ENCODE measurements at places on chromosomes 12 and 14.

- DNase-seq = no peak
These were observed 59.1 kb upstream of the TMEM263 start for GRCh38 chr12:106896603-106897002.

DNA sequence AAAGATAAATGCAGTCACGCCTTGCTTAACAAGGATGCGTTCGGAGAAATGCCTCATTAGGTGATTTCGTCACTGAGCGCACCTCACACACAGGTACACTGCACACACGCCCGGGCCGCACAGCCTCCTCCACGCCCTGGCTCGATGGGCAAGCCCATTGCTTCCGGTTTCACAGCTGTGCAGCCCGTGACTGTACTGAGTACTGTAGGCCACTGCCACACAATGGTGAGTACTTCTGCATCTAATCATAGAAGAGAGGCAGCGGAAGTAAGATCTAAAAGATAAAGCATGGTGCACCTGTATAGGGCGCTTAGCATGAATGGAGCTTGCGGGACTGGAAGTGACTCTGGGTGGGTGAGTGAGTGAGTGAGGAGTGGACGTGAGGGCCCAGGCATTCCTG lies 4.3 kb downstream of the RIMBP2 start:
- no peak for DNase-seq

GRCh38 chr12:113893221-113893620 lies 72.9 kb downstream of the RBM19 start:
- DNase-seq = no peak

DNA sequence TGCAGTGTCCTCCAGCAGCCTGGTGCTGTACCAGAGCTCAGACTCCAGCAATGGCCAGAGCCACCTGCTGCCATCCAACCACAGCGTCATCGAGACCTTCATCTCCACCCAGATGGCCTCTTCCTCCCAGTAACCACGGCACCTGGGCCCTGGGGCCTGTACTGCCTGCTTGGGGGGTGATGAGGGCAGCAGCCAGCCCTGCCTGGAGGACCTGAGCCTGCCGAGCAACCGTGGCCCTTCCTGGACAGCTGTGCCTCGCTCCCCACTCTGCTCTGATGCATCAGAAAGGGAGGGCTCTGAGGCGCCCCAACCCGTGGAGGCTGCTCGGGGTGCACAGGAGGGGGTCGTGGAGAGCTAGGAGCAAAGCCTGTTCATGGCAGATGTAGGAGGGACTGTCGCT lies 15.2 kb downstream of the C12orf43 start:
- no peak for DNase-seq

GRCh38 chr14:69999261-69999674 lies 120.1 kb downstream of the SMOC1 start:
- peak; percentile 74 for DNase-seq

GRCh38 chr14:103562179-103562428 lies 353 bp downstream of the BAG5 start:
- no peak for DNase-seq

DNA sequence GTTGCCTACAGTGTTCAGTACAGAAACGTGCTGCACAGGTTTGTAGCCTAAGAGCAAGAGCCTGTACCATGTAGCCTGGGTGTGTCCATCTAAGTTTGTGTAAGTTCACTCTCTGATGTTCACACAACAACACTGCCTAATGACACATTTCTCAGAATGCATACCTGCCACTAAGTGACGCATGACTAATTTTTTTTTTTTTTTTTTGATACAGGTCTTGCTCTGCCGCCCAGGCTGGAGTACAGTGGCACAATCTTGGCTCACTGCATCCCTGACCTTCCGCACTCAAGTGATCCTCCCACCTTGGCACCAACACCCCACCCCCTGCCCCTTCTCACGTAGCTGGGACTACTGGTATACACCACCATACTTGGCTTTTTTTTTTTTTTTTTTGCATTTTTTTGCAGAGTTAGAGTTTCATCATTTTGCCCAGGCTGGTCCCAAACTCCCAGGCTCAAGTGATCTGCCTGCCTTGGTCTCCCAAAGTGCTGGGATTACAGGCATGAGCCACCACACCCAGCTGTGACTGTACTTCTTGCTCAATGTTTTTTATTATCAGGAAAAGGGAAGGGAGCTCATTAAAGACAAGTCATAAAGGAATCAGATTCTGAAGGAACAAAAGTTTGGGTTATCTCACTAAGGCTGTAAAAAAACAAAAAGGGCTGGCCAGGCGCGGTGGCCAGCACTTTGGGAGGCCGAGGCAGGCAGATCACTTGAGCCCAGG lies 10.0 kb upstream of the CDC42BPB start:
- no peak for DNase-seq

DNA sequence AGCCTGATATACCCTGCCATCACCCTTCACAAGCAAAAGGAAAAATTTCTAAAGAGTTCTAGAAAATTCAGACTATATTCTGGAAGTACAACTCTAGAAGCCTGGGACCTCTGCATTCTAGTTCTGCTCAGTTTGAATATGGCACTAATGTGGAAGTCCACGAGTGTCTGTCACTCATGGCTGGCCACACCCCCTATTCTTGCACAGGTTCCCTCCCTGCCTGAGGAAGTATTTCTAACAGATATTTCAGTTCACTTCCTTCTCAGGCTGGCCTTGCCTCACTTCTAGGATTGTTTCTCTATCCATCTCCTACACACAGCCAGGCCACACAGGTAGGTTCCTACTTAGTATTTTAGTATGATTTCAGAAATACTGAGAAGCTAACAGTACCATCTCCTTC lies 67.4 kb downstream of the PHLDA1 start:
- DNase-seq = no peak

DNA sequence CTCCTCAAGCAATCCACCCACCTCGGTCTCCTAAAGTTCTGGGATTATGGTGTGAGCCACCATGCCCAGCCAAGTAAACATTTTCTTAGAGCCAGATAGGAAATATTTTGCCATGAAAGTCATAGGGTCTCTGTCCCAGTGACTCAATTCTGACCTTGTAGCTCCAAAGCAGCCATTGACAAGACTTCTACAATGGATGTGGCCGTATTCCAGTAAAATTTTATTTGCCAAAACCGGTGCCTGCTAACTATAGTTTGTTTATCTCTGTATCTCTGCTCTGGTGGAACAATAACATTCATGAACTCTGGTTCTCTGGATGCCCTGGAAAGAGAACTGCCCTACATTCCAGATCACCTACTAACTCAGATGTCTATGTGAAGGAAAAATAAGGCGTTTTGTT lies 54.6 kb upstream of the USP44 start:
- no peak for DNase-seq

DNA sequence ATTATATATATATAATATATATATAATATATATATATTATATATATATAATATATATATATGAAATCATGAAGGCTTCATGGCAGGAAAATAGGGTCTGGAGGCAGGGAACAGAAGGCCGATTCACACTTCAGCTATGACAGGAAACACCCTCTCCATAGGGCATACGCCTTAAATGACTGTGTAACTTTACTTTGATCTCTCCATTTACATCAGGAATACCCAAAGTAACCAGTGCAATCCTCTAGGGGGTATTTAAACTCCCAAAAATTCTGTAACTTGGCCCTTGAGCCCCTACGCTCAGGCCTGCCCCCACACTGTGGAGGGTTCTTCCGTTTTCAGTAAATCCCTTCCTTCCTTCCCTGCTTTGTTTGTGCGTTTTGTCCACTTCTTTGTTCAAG lies 40.4 kb upstream of the PPP2R5C start:
- no peak for DNase-seq

GRCh38 chr14:68573722-68574121 lies 219.1 kb downstream of the ZFP36L1 start:
- no peak for DNase-seq

DNA sequence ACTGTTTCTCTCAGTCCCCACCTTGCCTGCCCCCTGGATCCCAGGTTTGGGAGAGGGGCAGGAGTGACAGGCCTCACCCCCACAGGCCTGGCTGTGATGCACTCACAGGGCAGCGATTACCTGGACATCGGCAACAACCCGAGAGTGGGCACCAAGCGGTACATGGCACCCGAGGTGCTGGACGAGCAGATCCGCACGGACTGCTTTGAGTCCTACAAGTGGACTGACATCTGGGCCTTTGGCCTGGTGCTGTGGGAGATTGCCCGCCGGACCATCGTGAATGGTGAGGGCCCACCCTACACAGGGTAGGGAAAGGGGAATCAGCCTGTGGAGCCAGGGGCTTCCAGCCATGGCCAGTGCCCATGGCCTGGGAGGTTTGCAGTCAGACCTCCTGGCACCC lies 8.6 kb downstream of the ACVRL1 start:
- no peak for DNase-seq

GRCh38 chr12:8644345-8645248 lies 18.0 kb downstream of the MFAP5 start:
- no peak for DNase-seq

DNA sequence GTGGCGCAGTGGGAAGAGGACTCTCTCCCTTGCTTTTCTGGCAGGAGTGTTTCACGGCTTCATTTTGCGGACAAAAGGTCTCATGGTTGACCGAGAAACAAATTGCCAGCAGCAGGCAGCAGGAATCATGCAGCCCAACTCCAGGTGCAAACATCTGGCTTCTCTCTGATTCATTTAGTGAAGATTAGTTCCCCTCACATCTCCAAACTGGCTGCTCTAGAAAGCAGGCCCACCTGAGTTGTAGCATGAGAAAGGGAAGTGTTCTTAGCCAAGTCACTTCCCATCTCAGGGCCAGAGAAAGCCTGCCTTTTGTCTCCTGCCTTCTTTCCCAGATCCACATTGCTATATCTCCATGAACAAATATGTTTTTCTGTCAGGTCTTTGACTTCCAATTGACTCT lies 120.8 kb upstream of the CCDC196 start:
- no peak for DNase-seq

- no peak for DNase-seq
These were observed 31.6 kb upstream of the RIN3 start for GRCh38 chr14:92481811-92482555.

- no peak for DNase-seq
These were observed 78.9 kb upstream of the DICER1 start for GRCh38 chr14:95236221-95236620.

- DNase-seq = no peak
These were observed 13.5 kb downstream of the PTGER2 start for GRCh38 chr14:52327374-52328226.

GRCh38 chr12:48970702-48971334 lies 717 bp downstream of the WNT10B start:
- no peak for DNase-seq

DNA sequence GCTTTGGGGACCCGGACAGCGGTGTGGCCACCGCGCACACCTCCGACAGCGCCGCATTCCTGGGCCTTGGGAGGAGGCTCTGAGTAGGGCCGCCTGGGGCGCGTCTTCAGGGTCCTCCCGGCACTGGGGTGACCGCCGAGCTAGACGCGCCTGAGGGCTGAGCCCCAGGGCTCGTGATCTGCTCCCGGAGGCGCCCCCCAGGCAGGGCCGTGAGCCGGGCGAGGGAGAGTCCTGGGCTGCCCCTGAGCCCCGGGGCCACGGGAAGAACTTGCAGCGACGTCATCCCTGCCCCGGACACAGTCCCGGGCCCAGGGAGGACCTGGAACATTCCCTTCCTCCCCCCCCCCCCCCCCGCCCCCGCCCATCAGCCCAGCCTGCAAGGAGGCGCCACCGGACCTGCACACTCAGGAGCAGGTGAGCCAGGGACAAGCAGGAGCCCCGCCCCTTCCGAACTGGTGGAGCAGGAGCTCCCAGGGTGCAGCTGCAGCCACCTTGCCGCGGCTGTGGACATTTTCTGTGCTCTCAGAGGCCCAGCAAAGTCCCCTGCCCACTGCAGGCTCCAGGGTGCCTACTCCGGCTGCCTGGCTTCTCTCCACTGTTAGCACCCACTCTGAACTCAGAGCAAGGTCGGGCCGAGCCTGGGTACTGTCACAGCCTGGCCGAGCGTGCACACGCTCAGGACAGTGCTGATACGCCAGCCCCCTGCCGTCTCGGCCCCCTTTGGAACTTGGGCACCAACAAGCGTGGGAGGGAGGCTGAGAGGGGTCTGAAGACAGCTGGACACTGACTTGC lies 50.7 kb downstream of the A2M start:
- no peak for DNase-seq

DNA sequence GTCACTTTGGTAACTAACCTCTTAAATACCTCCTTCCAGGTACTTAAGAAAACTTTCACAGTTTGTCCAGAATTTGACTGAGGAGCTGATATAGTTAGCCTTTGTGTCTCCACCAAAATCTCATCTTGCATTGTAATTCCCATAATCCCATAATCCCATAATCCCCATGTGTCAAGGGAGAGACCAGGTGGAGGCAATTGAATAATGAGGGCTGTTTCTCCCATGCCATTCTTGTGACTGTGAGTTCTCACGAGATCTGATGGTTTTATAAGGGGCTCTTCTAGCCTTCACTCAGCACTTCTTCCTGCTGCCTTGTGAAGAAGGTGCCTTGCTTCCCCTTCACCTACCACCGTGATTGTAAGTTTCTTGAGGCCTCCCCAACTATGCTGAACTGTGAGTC lies 7.8 kb upstream of the NOVA1 start:
- DNase-seq = no peak

DNA sequence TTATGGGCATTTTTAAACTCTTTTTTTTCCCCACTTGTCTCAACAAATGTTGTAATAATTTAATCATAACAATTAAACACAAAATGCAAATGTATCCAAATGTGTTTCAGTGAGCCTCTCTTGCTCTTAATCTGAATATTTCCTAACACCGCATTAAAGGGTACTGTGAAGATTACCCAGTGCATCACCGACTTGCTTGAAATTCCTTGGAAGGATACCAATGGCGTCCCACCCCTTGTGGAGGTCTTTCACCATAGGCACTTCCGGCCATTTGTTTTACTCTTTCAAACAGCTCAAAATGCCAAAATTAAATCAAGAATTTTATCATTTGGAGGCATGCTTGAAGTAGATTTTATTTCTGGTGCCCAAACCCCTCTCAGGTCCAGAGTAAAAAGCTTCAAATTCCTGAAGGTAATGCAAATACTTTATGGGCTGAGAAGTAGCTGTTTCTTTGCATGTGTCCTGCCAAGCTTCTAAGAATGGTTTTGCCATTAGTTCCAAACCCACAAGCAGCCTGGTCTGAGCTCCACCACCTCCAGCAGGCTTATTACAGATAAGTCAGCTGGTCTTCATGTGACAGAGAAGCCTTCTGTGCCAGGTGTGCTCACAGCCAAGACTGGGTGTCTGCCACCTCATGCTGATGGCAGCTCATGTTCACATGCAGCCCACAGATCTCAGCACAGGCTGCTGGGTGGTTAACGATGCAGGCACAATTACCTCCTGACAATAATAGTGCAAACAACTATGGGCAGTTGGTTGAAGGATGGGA lies 16.4 kb upstream of the NUDT4 start:
- no peak for DNase-seq

GRCh38 chr12:49349266-49349665 lies 2.6 kb downstream of the DNAJC22 start:
- DNase-seq = no peak

DNA sequence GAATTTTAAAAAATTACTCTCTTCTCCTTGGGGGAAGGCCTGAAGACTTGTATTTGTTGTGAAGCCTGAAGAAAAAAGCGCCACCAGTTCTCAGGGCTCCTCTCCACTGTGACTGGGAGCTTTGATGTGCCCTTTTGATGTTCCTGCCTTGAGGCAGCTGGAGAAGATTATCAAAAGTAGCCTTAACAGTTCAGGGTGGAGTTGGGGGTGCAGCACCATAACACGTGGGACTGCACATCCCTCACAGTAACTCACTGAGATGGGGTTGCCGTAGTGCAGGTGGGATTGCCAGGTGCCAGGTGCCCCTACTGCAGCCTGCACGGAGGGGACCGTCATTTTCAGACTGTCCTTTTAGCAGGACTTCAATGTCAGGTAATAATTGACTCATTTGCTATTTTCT lies 474.1 kb downstream of the ETNK1 start:
- DNase-seq = no peak

GRCh38 chr12:3458041-3458440 lies 33.0 kb upstream of the PRMT8 start:
- DNase-seq = no peak
